ENCODE measurements at places on chromosomes 5 and 9.
A peak's percentile ranks its signal among the peaks of the same experiment; 100 is the strongest.

GRCh38 chr9:32423371-32423770, 38.9 kb downstream of the ACO1 start:
- no peak for DNase-seq

GRCh38 chr5:84384604-84385575, at the start of gene EDIL3:
Gene EDIL3, minus strand, starts transcription at chr5:84384880. Its CDS starts 506 bp downstream, at chr5:84384374.
- no peak for DNase-seq

DNA sequence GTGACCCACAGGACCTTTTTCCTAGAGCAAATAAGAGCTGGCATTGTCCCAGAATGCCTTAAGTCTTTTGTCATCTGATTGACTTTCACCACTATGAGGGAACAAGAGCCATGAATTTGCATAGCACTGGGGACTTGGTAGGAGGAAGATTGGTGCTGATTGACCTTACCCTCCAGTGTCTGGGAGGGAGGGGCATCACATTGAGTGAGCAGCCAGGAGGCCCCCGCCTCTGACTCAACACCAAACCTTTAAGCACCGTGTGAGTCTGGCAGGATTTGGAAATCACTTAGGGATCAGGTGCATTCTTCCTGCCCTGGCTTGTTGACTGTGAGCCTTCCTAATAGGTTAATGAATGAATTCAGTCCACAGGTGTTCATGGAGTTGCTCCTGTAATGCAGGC, 40.7 kb downstream of the WNK2 start:
- no peak for DNase-seq

- no peak for DNase-seq
These were observed 22.9 kb upstream of the ROPN1L start for GRCh38 chr5:10418654-10419345.

GRCh38 chr5:172003746-172004145, 2.7 kb downstream of the FBXW11 start:
- no peak for DNase-seq

- no peak for DNase-seq
These were observed 652 bp upstream of the TMEM161B start for GRCh38 chr5:88269222-88269771.

- DNase-seq: no peak
These were observed 508.5 kb downstream of the BNC2 start for GRCh38 chr9:16361939-16362338.

- peak; percentile 21 for DNase-seq
These were observed 60.7 kb downstream of the HRH2 start for GRCh38 chr5:175718401-175719108.

DNA sequence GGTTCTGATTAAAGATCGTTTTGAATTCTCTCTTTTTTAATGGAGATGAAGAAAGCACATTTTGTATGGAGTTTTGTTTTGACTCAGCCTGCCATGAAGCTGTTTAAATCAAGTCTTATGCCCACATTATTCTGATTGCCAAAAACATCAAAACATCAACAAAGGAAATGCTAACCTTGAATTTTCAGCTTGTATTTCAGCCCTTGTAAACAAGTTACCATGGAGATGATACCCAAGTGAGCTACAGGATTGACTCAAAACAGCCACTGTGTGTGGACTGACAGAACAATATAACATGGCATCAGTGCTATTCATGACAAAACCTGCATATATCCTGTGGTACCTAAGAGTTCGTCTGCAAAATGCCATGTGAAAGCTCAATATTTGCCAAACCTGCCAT, 1581.0 kb downstream of the MAT2B start:
- no peak for DNase-seq

- DNase-seq: no peak
These were observed 112.4 kb downstream of the FBXO4 start for GRCh38 chr5:42037379-42037932.

DNA sequence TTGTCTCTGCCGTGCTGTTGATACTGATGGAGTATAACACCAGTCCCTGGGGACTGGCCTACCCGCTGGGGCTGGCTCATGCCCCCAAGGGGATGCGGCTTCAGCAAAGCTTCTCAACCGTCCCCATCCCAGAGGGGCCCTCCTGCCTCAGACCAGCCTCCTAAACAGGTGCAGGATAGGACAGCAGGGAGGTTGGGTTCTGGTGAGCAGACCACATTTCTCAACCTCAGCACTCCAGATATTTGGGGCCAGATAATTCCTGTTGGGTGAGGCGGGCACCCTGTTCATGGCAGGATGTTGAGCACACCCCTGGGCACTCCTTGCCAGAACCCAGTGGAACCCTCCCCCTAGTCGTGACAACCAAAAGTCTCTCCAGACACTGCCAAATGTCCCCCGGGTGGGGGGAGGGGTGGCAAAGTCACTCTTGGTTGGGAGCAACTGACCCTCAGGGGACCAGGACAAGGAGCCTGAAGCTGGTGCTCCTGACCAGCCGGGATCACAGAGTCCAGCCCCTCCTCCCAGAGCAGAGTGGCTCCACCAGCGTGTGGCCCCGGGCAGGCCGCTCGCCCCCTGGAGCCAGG, 107.8 kb downstream of the ZNF354C start:
- no peak for DNase-seq

DNA sequence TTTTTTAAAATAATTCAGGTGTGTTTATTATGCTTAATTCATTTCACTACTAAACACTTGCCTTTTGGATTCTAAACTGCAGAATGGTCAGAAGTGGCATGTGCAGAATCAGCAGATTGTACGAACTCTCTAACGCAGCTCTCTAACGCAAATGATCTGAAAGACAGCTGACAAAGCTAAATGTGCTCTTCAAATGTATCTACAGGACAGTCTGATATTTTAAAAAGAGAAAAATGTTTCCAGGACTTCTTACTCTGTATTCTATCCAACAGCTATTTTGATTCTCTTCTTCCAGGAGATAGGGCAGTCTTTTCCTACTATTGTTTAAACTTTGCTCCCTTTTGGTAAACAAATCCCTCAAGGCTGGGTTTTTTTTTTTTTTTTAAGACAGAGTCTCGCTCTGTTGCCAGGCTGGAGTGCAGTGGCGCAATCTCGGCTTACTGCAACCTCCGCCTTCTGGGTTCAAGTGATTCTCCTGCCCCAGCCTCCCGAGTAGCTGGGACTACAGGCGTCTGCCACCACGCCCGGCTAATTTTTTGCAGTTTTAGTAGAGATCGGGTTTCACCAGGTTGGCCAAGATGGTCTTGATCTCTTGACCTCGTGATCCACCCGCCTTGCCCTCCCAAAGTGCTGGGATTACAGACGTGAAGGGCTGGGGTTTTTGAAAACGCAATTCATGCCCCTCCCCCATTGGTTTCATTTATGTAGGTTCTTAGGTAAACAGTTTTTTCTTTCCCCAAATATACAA, 1.2 kb downstream of the NMRK1 start:
- no peak for DNase-seq

DNA sequence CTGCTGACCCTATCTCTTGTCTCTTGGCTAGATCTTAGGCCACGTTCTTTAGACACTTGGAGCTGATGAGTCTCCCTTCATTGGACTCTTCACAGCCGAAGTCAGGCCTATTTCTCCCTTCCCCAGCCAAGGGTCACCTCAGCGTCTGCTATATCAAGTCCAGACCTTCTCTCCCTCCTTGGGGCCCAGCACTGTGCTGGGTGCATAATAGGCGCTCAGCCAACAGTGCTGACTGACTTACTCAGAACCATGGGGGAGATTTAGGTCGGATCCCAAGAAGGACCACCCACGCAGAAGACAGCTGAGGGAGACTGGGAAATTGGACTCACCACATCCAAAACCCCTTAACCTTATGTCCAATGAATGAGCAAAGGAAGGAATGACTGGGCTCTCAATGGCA, 5.6 kb upstream of the AMBP start:
- DNase-seq: no peak

- no peak for DNase-seq
These were observed 330.1 kb downstream of the GLIS3 start for GRCh38 chr9:3969590-3970260.

GRCh38 chr9:84835745-84836144, 166.2 kb downstream of the NTRK2 start:
- DNase-seq: no peak

GRCh38 chr5:167642779-167643517, 648.5 kb upstream of the WWC1 start:
- no peak for DNase-seq

- no peak for DNase-seq
These were observed 12.2 kb downstream of the NOL6 start for GRCh38 chr9:33461492-33461891.

GRCh38 chr5:140222416-140222815, 47.4 kb downstream of the CYSTM1 start:
- DNase-seq: no peak

DNA sequence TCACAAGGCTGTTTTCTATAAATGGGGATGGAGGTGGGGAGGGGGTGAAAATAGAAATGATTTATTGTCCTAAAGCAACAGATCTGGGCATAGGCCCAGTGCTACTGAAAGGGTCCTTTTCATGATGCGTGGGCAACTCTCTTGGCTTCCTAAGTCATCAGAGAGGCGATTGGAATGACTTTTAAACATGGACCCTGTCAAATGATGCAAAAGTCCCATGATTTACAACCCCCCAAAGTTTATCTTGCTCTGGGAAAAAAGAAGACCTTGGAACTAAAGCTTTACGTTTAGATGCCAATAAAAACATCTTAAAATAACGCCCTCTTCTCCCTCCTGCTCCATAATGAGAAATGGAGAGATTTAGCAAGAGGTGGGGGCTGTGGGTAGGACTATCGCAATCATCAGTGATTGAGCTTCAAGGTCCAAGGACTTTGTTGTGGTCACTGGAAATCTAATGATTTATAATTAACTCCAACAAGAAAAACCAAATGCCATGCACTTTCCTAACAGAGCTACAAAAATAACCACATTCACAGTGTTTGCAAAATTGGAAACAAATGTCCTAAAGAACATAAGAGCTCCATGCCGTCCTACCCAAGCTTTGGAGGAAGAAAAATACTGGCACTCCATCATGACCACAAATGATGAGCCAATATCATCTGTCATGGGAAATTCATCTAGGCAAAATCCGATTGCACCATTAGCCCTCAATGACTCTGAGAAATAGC, 167.5 kb upstream of the CLINT1 start:
- no peak for DNase-seq

DNA sequence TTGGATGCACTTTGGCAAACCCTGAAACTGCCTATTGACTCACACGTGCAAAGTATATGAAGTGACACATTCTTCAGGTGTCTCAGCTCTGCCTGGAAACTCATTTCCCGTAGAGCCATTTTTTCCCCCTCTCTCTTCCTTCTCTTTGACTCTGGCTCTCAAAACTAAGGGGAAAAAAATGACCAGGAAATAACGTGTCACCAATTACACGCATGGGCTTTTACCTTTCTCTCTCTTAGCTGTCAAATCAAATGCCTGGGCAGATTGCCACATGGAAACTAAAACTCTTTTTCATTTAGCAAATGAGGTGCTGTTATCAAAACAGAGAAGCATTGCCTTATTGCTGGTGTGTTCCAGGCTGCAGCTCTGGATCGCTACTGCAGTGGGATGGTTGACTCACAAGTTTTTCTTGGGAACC, 18.3 kb upstream of the IFNK start:
- DNase-seq: no peak

GRCh38 chr9:72733895-72734294, 212.5 kb downstream of the TMC1 start:
- DNase-seq: no peak

GRCh38 chr9:109558718-109559151, 60.6 kb upstream of the PTPN3 start:
- no peak for DNase-seq

DNA sequence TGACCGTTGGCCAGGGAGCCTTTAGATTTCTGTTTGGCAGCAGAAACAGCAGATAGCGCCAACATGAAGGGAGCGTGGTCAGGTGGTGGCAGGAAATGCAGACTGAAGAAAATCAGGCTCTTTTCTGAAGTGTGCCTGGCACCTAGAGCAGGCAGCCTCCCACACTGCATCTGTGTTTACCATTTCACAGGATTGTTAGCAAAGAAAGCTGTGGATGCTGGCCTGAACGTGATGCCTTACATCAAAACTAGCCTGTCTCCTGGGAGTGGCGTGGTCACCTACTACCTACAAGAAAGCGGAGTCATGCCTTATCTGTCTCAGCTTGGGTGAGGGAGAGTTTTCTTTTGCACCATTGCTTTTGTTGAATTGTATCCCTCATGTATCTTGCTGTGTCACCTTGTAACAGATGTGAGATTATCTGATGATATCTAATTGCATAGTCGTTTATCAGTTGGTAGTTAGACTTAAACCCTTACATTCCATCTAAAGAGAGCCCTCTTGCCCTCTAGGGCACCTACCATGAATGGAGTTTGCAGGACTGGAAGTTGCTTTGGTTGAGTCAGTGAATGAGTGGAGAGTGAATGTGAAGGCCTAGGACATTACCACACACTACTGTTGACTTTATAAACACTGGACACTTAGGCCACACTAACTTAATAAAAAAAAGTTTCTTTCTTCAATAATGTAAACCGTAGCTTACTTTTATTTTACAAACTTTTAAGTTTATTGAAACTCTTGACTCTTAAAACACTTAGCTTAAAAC, 42.8 kb downstream of the ACO1 start:
- no peak for DNase-seq

GRCh38 chr9:120610975-120611689, 31.2 kb upstream of the CDK5RAP2 start:
- DNase-seq: no peak

DNA sequence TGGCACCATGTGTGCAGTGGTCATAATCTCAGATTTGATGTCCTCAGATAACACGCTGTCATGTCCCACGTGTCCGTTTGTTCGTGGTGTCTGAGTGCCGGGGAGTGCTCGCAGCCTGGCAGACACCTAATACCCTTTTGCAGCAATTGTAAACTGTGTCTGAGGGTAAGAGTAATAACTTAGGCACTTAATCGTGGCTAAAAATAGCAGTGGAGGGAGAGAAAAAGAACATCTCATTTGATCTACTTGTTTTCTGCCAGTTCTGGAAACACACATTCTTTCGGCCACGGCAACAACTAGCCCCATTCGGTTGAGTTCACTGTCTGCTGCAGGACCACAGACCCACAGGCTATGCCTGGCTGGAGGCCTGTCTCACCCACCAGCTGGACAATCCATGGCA, 16.5 kb downstream of the ADCY2 start:
- DNase-seq: no peak

- DNase-seq: no peak
These were observed 5.3 kb upstream of the PLPP1 start for GRCh38 chr5:55540024-55540423.

GRCh38 chr9:99296291-99296951, 74.3 kb downstream of the SEC61B start:
- no peak for DNase-seq

DNA sequence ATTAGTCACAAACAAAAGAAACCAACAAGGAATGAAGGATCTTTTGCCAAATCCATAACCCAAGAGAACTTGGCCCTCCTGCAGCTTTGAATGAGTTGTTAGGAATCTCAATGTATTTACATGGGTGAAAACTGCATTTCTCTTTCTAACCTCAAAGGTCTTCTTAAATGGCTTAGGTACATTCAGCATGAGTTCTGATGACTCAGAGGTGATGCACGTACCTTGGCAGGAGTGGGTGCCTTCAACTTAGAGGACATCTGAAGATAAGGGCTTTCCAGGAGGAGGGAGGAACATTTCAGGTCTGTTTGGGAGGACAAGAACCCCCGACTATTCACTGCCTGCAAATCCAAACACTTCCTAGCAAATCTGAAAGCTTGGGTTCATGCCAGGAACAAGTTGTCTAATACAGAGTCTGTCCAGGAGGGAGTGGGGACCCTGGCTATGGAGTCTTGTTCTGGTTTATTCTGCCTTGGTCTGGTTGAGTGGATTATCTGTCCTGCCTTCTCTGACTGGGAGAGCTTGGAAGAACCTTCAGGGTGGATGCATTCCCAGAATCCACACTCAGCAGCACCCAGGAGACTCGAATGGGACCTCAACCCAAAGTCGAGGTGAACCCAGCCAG, 65.7 kb downstream of the IRX2 start:
- no peak for DNase-seq

GRCh38 chr9:137113385-137114159, 961 bp downstream of the DPP7 start:
- DNase-seq: no peak

Data from stimulated activated CD4-positive, alpha-beta T cell treated with anti-CD3 and anti-CD28 coated beads, Interleukin-15, amount 100 ng/mL, for 1 hour (primary cell).